ENCODE measurements at places on chromosomes 2 and 18.

DNA sequence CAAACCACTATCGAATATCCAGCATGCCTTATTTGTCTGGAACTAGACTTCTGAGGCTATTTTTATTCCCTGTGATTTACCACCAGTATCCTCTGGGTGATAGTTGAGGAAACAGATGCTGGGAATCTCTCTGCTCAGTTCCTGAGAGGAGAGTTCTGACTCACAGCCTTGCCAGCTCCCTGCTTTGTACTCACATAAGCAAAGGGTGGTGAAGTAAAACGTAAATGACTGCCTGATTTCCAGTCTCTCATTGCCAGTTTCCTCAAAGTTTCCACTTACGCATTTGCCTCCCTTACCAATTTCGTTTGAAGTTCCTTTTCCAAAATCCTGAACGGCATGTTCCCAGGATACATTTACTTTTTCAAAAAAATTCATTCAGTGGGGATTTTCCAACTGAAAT, 69.2 kb upstream of the HNRNPA3 start:
- peak; percentile 12 for DNase-seq

DNA sequence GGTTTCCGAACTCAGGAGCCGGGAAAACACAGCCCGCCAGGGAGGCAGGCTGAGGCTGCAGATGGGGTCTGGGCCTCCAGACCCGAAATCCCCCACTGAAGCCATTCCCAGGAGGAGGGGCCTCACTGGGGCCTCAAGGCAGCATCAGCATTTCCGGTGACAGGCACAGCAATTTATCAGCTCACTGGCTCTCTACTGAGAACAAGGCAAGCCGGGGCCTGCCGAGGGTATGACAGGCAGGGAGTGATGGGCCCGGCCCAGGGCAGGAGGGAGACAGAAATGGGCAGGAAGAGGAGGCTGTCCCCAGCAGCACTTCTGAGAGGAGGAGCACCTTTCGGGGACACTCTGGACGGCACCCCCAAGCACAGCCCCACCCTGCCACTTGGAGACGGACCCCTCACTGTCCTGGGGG, 12.5 kb downstream of the SDC1 start:
- DNase-seq = peak; percentile 57

GRCh38 chr2:30406853-30407252, 40.2 kb upstream of the LCLAT1 start:
- no peak for DNase-seq

GRCh38 chr2:176100547-176101140, 1.0 kb downstream of the HOXD12 start:
- DNase-seq = no peak

GRCh38 chr2:95303191-95303919, 6.2 kb downstream of the KCNIP3 start:
- DNase-seq = no peak

- no peak for DNase-seq
Measured at GRCh38 chr2:164847291-164847690, 5.7 kb upstream of the COBLL1 start.

- no peak for DNase-seq
Measured at GRCh38 chr18:49013291-49013691, 62.5 kb upstream of the SMAD7 start.

DNA sequence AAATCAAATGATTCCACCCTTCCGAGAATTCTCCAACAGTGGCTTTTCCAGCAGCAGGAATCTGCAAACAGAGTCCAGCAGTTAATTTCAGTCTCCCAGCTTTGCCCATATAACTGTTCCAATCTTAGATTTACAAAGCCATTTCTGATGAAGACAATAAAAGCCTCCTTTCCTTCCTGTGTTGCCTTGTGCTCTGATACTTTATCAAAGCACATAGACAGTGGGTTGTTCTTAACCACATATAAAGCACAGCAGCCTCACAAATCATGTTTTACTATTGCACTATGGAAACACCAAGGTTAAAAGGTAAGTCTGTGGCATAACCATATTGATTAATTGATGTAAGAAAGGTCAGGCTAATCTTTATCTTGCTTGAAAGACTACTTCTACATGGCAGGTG, 89.8 kb upstream of the MMADHC start:
- no peak for DNase-seq

DNA sequence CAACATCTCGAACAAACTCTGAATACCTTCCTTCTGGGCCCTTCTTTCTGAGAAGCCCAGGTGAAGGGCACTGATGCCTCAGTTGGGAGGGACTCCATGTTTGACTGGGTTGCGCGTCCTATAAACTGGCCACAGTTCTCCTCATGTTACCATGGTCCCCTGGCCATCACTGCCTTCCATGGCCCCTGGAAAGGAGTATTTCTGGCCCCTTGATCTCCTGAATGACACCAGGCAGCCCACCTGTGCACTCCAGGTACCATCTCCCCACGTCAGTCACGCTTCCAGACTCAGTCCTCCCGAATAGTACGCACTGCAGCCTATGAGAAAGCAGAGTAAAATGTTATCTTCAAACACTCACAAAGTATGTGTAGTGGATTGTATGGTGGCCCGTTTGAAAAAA, 73.9 kb downstream of the ACKR3 start:
- no peak for DNase-seq

GRCh38 chr2:136121204-136121910, 3.4 kb upstream of the CXCR4 start:
- DNase-seq = no peak

- no peak for DNase-seq
Measured at GRCh38 chr2:201157694-201158093, 25.2 kb upstream of the CASP10 start.

GRCh38 chr2:207515671-207516070, 14.1 kb upstream of the CREB1 start:
- no peak for DNase-seq

GRCh38 chr2:12686708-12687283, 29.9 kb upstream of the TRIB2 start:
- DNase-seq = no peak

DNA sequence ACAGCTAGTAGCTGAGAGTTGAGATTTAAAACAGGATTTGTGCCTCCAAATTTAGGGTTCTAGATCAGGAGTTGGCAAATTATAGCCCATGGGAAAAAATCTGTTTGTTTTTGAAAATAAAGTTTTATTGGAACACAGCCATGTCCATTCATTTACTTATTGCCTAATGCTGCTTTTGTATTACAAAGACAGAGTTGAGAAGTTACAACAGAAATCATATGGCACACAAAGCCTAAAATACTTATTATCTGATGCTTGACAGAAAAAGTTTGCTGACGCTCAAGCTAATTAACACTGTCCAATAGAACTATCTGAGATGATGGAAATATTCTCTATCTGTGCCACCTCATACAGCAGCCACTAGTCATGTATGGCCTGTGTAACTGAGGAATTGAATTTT, 229.1 kb upstream of the RASGRP3 start:
- no peak for DNase-seq

GRCh38 chr2:39990335-39990900, 211.4 kb upstream of the THUMPD2 start:
- DNase-seq = no peak

DNA sequence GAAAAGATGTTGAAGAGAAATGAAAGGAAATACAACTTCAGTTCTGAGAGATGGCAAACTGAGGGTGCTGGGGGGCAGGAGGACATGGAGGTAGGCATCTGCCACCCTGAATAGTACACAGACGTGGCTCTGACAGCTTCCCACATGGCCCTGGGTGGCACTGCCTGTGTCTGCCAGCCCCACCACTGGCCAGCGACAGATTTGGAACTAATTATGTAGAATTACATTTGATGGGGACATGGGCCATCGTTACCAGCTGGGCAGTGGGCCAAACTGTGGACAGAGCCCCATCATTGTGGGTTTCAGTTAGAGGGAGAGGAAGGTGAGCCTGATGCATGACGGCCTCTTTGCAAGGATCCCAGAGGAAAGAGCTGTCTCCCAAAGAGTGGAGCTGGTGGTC, 216.0 kb upstream of the HAAO start:
- no peak for DNase-seq

GRCh38 chr2:70674636-70675430, 93.2 kb downstream of the ADD2 start:
- DNase-seq = no peak

GRCh38 chr2:199777916-199778315, 73.1 kb downstream of the FTCDNL1 start:
- DNase-seq = no peak

GRCh38 chr2:181789827-181790448, 101.6 kb upstream of the ITPRID2 start:
- DNase-seq = no peak

DNA sequence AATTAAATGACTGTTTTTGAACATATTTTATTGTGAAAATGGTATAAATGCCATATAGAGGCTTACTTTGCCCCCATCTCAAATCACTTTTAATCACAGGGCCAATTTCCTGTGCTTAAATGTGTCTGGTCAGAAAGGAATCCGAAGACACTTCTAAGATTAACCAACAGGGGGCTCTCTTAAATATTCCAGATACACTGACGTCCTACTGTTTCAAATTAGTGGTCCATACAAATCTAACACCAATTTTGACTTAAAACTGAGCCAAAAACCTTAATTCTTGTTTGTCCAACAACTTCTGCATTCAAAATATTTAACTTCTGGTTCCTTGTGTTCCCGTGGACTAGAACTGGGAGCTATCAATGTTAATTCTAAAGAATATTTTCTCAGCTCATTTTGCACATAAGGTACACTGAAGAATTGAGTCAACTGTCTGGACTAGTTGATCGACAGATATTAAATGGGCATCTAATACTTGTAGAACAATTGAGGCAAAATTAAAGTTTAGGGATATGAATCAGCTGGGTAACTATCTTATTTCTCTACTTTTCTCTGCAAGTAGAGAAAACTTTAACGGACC, 557.5 kb downstream of the ARHGAP15 start:
- DNase-seq = peak; percentile 39

DNA sequence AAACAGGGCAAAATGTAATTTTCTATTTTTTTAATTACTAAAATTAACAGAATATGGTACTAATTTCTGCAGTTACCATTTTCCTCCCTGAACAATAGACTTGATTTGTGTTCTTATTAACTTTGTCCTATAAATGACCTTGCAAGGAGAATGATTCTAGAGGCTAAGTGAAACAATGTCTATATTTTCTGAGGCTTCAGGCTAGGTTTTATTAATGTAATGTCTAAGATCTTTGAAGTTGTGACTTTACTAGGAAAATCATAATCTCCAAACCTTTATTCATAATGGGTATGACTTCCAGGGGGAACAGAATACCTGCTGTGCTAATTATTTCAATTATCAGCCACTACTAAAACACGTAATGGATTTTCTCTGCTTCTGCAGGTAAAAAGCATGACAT, 94.4 kb downstream of the TAF4B start:
- no peak for DNase-seq

DNA sequence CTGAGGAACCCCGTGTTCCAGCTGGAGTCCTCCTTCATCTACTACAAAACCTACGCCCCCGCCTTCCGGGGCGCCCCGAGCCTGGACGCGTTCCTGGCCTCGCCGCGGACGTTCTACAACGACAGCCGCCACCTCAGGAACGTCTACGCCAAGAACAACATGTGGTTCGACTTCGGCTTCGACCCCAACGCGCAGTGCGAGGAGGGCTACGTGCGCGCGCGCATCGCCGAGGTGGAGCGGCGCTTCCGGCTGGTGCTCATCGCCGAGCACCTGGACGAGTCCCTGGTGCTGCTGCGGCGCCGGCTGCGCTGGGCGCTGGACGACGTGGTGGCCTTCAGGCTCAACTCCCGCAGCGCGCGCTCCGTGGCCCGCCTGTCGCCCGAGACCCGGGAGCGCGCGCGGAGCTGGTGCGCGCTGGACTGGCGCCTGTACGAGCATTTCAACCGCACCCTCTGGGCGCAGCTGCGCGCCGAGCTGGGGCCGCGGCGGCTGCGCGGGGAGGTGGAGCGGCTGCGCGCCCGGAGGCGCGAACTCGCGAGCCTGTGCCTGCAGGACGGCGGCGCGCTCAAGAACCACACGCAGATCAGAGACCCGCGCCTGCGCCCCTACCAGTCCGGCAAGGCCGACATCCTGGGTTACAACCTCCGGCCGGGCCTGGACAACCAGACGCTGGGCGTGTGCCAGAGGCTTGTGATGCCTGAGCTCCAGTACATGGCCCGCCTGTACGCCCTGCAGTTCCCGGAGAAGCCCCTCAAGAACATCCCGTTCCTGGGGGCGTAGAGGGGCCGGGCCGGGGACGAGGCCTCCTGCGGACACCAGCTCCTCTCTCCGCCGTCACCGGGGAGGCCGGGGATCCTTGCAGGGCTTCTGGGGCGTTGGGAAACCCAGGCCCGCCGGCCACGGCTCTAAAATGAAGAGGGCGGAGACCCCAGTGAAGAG, 5.3 kb upstream of the NEU4 start:
- peak; percentile 70 for DNase-seq

- no peak for DNase-seq
Measured at GRCh38 chr2:119888680-119889079, 124.2 kb upstream of the EPB41L5 start.

- DNase-seq = peak; percentile 15
Measured at GRCh38 chr18:2569338-2570207, 1.7 kb downstream of the METTL4 start.

GRCh38 chr2:42835577-42836371, 43.4 kb upstream of the HAAO start:
- DNase-seq = no peak

DNA sequence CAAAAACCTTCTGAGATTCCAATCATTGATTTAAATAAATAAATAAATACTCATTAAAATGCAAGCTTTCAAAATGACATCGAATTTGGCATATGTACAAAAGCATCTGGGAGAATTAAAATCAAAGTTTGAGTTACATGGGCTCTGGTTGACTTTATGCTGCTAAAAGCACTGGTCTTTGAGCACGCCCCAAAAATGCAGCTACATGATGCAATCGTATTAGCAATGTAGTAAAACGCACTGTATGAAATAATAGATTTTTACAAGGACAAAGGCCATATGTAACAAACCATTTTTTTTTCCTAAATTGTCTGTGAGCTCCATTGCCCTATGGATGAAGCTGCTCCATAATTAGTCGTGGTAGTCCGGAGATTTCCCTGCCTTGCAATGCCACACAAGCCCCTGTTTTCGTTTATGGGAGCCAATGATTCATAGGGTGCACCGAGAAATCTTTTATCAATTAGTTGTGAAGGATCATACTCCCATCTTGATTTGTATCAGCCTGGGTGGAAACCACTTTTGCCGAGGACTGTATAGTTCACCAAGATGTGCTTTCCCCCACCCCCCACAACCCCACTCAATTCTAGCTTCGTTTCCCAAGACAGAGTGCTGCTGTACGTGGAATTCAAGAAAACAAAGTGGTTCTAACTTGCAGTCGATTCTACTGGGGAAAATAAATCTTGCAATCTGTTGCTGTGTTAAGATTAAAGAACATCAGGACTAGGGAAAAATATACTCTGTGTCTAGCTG, 268.4 kb downstream of the IRS1 start:
- DNase-seq = no peak

GRCh38 chr2:127128445-127128904, 21.5 kb upstream of the BIN1 start:
- DNase-seq = peak; percentile 76

GRCh38 chr2:165905854-165906253, 47.7 kb downstream of the TTC21B start:
- DNase-seq = no peak

GRCh38 chr2:221025398-221025797, 546.7 kb downstream of the EPHA4 start:
- no peak for DNase-seq
